ENCODE measurements at places on chromosomes 3 and 15.

DNA sequence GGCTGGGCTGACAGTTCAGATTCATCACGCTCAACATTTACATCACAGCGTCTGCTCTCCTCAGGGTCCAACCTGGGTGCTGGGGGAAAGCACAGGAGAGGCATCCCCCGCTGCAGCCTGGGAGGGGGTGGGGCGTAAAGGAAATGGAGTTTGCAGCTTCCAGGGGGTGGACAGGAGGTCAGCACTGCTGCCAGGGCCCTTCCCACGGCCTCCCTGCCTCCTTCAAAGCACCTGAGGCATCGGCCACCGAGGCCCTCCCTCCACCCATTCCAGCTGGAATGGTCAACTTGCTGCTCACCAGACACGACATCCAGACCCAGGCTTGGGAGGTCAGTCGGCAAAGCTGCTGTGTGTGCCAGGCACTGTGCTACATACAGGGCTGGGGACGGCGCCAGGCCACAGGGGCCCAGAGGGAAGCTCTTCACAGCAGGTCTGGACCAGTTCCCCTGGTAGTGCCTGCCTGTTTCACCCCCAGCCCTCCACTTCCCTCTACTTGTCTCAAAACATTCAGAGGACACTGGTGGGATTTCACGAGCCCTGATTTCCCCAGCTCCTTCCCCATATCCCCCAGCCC is 120.7 kb downstream of the ANP32A start:
- DNase-seq: no peak

DNA sequence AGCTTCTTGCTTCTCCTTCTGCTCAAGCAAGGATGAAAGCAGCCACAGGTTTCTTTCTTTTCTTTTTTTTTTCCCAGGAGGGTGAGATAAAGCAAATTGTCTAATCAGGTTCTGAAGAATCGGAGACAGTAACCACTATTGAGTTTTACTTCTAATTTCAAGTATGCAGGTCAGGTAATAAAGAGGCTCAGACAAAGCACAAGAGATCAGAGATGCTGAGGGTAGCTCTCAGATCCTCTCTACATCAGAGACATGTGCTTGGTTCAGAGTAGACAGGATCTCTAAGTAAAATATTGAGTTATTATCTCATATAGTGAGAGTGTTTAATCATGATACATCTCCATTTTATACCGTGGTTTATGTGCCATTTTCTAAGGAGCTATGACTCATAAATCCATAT is 168.5 kb downstream of the NFKBIZ start:
- no peak for DNase-seq

DNA sequence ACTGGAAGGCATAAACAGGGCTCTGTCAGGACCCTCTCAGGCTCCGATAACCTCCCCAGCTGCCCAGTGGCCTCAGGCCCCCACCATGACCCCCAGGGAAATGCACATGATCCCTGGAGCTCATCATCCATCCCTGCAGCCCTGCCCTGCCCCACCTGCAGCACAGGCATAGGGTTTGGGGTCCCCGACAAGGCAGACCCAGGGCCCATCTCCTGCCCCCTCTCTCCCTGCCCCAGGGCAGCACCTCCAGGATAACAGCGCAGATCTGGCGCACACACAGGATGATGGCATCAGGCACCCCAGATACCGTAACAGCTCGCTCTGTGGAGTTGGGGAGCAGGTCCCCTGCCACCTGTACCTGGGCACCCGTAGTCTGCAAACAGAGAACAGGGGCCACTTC is 4.5 kb downstream of the GPR62 start:
- DNase-seq: no peak

DNA sequence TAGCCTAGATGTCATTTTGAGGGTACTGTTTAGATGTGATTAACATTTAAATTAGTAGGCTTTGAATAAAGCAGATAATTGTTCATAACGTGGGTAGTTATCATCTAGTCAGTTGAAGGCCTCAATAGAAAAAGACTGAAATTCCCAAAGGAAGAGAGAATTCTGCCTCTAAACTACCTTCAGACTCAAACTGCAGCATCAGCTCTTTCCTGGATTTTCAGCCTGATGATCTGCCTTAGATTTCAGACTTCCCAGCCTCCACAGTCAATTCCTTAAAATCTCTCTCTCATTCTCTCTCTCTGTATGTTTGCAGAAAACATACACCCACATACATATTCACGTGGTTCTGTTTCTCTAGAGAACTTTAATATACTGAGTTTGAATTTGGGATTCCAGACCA is 58.0 kb upstream of the MBNL1 start:
- DNase-seq: no peak

DNA sequence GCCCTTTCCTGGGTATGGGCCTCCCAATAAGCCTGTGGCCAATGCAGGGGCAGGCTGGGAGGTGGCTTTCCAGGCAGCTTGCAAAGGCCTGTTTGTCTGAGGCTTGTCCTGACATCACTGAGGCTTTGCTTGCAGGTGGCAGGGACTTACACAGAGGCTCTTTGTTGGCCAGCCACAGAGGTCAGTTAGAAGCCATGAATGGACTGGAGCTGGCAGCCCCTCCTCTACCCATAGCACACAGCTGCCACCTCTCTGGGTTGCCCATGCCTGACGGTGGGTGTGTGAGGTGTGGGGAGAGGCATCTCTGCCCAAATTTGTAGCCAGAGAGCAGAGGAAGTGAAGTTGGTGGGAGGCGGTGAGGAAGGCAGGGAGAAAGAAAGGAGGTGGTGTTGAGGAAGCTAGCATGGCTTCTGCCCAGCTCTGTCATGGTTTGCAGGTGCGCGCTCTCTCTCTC is 17.1 kb downstream of the LIMD1 start:
- no peak for DNase-seq

DNA sequence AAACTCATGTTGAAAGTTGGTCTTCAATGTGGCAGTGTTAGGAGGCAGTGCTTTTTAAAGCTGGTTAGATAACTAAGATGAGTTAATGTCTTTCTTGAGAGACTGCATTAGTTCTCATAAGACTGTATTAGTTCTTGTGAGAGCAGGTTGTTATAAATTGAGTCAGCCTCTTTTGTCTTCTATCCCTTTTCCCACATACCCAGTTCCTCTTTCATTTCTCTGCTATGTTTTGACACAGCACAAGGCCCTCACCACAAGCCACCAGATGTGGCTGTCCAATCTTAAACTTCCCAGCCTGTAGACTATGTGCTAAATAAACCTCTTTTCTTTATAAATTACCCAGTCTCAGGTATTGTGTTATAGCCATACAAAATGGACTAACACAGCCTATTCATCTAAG is 94.6 kb upstream of the SNTN start:
- DNase-seq: no peak

DNA sequence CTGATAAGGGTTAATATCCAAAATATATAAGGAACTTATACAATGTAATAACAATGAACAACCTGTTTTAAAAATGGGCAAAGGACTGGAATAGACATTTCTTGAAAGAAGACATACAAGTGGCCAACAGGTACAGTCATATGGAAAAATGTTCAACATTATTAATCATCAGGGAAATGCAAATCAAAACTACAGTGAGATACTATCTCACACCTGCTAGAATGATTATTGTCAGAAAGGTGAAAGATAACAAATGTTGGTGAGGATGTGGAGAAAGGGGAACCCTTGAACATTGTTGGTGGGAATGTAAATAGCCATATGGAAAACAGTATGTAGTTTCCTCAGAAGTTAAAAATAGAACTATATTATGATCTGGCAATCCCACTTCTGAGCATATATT is 20.4 kb downstream of the GOLM2 start:
- no peak for DNase-seq

DNA sequence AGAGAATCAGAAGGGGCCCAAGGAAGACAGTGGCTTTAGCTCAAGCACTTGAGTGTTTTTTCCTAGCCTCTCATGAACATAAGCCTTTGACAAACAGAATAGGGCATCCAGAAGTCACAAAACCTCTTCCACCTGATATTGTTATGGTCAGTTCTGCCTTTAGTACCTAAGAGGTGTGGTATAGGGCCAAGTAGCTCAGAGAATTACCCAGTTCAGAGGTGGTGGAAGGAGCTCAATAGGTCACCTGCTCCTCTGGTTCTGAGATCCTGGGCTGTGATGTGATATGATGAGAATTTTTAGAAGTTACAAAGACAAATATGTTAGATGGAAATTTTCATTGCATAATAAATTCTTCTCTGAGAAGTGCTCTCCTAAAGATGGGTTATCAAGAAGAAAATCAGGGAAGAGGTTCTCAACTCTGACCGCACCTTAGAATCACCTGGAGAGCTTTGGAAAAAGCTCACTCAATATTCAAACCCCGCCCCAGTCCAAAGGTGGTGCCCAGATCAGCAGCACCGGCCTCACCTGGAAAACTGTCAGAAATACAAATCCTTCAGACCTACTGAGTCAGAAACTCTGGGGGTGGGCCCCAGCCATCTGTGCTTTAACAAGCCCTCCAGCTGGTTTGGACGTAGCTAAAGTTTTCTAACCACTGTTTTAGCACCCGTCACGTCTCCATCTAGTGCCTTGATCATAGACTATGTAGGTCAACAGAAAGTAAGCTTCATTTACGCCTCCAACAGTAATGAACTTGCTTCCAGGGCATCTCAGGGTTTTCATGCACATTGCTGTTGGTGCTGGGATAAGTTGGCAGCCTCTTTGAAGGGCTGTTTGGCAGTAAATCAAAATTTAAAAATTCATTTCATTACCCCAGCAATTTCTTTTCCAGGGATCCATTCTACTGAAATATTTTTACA is 101.3 kb downstream of the MYH15 start:
- DNase-seq: no peak

DNA sequence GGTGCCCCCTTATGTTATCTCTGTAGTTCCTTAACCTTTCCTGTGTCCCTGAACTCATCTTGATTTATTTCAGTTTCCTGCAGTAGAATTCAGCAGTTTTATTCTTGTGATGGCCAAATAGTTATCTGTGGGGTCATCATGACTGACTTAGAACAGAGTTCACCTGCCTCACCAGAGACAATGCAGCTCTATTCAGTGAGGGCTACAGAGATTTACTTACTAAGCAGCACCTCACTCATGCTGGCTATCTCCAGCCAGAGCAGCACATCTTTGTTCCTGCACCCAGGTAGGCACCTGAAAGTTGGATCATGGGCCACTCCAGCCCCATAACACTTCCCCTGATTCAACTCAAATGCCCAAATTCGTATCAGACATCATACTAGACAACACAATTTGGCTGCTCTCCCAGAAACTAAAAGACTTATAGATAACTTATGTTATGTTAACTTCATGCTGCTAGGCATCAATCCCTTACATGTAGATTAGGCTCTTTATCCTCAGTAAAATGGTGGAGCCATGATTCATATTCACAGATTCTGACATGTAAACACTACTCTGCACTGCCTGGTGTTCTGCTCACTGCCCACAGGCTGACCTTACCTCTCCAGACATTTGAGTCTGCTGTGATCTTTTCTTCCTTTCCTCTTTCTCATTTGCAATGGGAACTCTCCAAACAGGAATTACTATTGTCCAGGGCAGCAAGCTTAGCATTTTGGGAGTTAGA is 9.3 kb upstream of the GOLGB1 start:
- DNase-seq: no peak

- DNase-seq: no peak
Measured at GRCh38 chr15:70447928-70448698, 315.2 kb downstream of the UACA start.

DNA sequence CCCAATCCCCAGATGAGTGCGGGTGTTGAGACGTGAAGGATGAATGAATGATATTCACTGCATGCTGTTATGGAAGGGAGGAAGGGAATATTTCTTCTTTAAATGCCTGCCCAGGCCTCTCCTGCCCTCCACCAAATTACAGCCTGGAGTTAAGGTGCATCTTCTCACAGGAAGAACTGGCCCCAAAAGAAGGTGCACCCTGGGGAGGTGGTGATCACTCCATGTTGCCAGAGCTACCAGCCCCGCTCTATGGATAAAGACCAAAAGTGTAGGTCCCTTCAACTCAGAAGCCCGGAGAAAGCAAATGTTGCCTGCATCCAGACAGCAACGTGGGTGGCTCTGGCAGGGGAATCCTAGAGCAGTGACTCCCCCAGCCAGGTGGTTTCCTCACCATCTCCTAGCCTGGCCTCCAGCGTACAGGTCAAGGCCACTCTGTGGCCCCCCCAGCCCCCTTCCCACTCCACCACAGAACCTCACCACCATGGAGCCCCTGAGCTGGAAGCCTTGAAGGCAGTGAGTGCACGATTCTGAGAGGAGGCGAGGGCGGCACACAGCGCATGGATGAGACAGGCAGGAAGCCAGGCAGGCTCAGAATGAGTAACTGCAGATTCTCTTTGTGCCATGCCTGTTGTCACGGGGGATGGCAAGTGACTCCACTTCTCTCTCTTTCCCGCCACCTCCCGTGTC is 3.5 kb upstream of the VIPR1 start:
- no peak for DNase-seq

DNA sequence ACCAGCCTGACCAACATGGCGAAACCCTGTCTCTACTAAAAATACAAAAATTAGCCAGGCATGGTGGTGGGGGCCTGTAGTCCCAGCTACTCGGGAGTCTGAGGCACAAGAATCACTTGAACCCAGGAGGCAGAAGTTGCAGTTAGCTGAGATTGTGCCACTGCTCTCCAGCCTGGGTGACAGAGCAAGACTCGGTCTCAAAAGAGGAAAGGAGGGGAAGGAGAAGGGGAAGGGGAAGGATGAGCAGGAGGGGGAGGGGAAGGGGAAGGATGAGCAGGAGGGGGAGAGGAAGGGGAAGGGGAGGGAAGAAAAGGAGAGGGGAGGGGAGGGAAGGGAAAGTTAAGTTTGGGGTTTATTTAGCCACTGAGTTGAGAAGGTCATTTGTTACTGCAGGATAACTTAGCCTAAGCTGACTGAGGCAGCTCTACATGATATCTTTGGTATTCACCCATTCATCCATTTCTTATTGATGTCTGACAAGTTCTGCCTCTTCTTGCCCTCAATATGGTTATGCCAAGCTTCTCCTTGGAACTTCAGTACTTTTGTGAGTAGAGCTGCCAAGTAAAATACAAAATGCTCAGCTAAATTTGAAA is 15.9 kb upstream of the ABHD2 start:
- no peak for DNase-seq

DNA sequence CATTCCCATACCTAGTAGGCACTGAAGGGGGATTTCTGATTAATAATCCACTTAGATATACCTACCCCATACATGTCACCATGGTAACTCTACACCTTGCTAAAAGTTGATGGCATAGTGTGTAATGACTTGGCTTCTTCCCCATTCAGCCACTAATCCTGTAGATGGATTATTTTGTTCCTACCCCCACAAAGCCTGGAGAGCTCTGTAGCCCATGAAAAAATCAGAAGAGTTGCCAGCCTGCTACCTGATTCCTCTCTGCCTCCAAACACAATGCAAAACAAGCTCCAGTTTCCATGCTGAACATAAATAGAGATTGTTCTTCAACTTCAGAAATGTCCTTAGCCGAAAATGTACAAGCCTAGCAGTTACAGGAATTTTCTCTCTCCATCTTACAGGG is 98.9 kb upstream of the PFN2 start:
- DNase-seq: no peak

- peak; percentile 49 for DNase-seq
Measured at GRCh38 chr3:142278451-142278850, 53.1 kb upstream of the GK5 start.

Data from fibroblast of mammary gland (primary cell).